Adipose tissue (tissue), 3 donors: ENCODE measurements at places on chromosomes 3 and 15. TPM values are rescaled to one million over a fixed set of nuclear protein-coding genes. Genes with fewer than 3 reads are reported as not detected.

CLPX gene
- polyA plus RNA-seq, result 9.0 TPM

C3orf85 gene
- polyA plus RNA-seq, result not detected

APH1B gene
- 7.9 TPM for polyA plus RNA-seq

MAP2K5 gene
- polyA plus RNA-seq, result 10.7 TPM

ROBO1 gene
- polyA plus RNA-seq, result 1.8 TPM

GPR176 gene
- 4.6 TPM for polyA plus RNA-seq

ADCY5 gene
- 6.0 TPM for polyA plus RNA-seq

AGBL1 gene
- not detected for polyA plus RNA-seq

CCDC33 gene
- not detected for polyA plus RNA-seq

SCAMP2 gene
- 48.1 TPM for polyA plus RNA-seq

ZNF385D gene
- 0.49 TPM for polyA plus RNA-seq

ZMYND10 gene
- polyA plus RNA-seq, result 0.28 TPM
